Left kidney (tissue), 8 donors: ENCODE measurements at places on chromosomes 11 and 22. TPM values are rescaled to one million over a fixed set of nuclear protein-coding genes. Genes with fewer than 3 reads are reported as not detected.

The KRTAP5-10 gene
- 0.53 TPM for polyA plus RNA-seq

The CRELD2 gene
- 24.9 TPM for polyA plus RNA-seq

The BET1L gene
- 41.5 TPM for polyA plus RNA-seq

The ARHGAP20 gene
- 5.7 TPM for polyA plus RNA-seq

The MUC5B gene
- polyA plus RNA-seq, result 0.12 TPM
